ENCODE measurements at places on chromosomes 12 and 14. TPM values are rescaled to one million over a fixed set of nuclear protein-coding genes. Genes with fewer than 3 reads are reported as not detected.

DNA sequence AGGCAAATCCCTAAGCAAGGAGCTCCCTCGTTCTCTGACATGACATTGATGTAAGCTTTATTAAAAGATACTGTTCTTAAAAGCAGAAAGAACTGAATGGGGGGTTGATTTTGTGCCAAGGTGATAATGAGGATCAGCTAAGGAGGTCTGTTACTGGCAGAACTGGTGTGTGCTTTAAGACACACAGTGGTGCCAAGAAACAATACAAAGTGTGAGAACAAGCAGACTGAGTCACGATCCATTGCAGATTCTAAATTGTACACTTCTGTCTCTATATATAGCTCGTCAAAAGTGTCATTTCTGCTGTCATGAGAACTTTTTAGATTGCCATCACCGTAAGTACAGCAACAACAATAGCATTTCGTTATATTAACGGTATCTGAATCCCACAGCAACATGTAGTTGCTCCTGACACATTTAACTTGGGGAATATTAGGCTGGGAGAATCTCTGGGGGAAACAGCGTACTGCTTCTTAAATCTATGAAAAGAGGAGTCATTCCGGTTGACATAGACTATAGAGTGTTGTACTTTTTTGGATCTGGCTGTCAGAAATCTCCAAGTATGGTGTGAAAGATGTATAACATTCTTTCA lies 151.3 kb upstream of the PRKD1 start:
- no peak overlapping the region for H3K27ac ChIP-seq
- H3K4me3 ChIP-seq, result no peak overlapping the region
- no peaks in the 10 kb centered on the region for H3K36me3 ChIP-seq
- no peaks in the 10 kb centered on the region for H3K27me3 ChIP-seq

GRCh38 chr14:86124328-86124727 lies 594.4 kb downstream of the FLRT2 start:
- H3K27ac ChIP-seq, result no peak overlapping the region
- no peaks in the 10 kb centered on the region for H3K27me3 ChIP-seq
- no peaks in the 10 kb centered on the region for H3K4me1 ChIP-seq
- DNase-seq, result no peak
- no peaks in the 10 kb centered on the region for H3K36me3 ChIP-seq
- no peak overlapping the region for H3K4me3 ChIP-seq

DNA sequence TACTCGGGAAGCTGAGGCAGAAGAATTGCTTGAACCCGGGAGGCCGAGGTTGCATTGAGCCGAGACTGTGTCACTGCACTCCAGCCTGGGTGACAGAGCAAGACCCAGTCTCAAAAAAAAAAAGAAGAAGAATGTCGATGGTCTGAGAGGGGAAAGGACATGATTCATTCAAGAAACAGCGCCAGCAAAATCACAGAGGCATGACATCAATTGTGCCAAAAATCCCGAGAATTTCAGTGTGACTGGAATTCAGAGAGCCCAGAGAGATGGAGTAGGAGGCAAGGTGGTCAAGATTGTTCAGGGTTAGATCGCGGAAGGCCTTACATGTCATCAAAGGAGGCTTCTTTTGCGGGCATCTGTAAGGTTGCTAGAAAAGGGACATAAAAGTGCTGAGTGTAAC lies 483.3 kb downstream of the VRK1 start:
- no peaks in the 10 kb centered on the region for H3K27me3 ChIP-seq
- no peak overlapping the region for H3K27ac ChIP-seq
- no peak overlapping the region for H3K4me3 ChIP-seq
- no peaks in the 10 kb centered on the region for H3K4me1 ChIP-seq

DNA sequence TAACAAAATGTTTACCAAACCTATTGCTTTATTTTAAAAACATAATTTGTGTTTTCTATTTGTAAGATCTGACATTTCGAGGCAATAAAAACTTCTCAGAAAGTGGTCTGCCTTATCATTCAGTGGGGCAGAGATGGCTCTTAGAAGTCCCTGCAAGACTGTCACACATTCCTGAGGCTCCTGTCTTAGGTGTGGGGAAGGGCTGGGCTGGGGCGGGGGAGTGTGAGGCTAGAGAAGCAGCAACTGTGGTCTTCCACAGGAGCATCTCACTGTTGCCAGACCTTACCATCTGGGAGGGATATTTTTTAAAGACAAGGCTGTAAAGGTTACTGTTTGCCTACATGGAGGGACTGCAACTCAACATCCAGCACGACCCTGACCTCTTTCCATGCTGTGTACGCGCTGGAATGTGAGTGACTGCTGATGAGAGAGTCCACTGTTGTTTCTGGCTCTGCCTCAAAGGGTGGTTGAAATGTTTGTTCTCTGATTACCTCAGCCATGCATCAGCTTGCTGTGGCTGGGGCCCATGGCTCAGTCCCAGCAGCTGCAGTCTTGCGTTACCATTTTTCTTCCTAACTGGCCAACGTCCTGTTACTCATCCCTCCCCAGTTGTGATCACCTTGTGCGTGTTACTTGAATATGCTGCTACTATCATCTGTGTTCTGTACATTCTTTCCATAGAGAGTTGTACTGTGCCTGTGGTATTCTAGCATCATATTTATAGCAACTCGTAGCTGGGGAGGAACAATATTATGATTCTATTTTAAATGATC lies 12.4 kb downstream of the ERG28 start:
- H3K27me3 ChIP-seq, result no peaks in the 10 kb centered on the region
- no peak overlapping the region for H3K27ac ChIP-seq
- H3K4me3 ChIP-seq, result no peak overlapping the region
- H3K36me3 ChIP-seq, result peaks cover 24% of the 10 kb centered on the region

SNAPC1 gene
- 5.1 TPM for total RNA-seq

CORO1C gene
- total RNA-seq, result 392 TPM

ARHGDIB gene
- 47.0 TPM for total RNA-seq

SYT1 gene
- total RNA-seq, result 3.1 TPM

KLHL28 gene
- total RNA-seq, result 8.8 TPM

LTB4R2 gene
- 71.5 TPM for total RNA-seq
